ENCODE measurements at places on chromosomes 2 and 18.
A peak's percentile ranks its signal among the peaks of the same experiment; 100 is the strongest.

DNA sequence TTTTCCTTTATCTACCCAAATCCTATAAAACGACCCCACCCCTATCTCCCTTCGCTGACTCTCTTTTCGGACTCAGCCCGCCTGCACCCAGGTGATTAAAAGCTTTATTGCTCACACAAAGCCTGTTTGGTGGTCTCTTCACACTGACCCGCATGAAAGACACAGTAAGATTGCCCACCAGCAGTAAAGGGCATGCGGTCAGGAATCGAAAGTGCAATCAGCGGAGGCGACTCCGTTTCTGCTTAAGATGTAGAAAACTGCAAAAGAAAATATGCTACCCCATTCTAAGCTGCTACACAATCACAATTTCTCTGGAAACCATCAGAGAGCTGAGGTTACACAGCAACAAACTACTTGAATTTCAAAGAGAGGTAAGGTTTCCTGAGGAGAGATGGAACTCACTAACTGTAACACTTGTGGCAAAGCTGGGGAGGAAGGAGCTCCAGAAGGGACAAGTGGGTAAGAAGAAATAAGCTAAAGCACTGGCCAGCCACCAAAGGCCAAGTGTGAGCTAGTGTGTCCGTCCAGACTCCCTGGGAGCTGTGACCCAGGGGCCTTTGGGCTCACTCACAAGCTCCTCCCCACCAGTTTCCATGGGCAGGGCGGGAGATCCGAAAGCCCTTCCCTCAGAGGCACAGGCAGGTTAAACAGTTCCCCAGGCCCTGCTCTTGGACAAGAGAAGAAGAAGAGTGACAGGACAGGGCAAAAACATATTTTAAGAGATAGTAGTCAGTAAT lies 72.8 kb upstream of the TGFA start:
- no peak for DNase-seq

GRCh38 chr2:32772638-32773447 lies 145.0 kb downstream of the TTC27 start:
- peak; percentile 48 for DNase-seq

DNA sequence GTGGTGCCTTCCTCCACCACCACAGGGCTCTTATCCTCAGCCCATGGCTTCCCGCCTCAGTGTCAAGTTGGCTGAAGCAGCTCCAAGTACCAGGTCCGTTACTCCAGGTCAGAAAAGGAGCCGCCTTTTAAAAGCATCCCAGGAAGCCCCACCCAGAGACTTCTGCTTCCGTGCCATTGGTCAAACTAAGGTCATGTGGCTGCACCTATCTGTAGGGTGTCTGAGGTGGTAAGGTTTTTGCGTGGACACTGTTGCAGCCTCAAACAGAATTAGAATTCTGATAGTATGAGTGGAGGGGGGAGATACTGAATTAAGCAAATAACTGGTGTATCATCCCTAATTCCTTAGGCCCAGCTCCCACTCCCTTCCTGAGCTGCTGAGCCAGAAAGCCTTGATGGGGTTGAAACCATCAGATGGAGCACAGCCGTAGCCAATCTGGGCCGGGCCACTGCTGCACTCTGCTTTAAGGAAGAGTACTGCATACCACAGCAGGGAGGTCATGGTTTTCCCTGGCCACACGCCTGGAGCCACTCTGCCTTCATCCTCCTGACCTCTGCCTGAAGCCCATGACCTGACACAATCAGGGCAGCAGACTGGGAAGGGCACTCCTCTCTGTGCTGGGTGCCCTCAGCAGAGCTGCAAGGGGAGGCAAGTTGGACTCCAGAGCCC lies 8.4 kb downstream of the TMEM247 start:
- no peak for DNase-seq

DNA sequence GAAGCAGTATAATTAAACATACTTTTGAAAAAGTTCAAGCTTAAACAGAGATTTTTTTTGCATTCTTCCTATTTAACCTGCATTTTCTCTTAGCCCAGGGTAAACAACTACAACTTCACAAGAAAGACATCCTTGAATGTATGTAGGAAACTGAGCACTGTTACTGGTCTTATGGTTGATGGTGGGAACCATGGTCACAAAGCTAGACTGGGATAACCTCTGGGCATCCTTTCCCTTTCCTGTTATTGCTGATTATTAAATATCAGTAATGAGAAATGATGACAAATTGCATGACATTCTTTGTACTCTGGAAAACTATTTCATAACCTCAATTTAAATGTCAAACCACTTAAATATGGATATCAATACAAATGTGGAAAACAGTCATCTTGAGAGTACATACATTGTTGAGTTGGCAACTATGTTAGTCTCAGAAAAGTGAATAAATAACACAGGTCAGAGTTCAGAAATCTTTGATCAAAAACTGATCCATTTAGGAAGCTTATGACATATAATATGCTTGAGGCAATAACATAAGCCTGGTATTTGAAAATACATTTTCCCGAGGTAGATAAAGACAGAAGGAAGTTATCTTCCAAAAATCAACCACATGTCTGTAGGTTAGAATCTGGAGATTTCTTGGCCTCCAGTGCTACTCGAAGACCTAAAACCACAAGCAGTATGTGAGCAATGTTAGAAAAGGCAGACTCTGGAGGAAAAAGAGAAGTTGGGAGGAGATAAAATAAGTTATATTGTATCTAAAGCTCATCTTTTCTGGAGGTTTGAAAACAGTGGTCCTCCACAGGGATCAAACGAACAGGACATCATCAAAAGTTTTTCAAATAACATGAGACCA lies 65.2 kb upstream of the ST8SIA5 start:
- DNase-seq = no peak

DNA sequence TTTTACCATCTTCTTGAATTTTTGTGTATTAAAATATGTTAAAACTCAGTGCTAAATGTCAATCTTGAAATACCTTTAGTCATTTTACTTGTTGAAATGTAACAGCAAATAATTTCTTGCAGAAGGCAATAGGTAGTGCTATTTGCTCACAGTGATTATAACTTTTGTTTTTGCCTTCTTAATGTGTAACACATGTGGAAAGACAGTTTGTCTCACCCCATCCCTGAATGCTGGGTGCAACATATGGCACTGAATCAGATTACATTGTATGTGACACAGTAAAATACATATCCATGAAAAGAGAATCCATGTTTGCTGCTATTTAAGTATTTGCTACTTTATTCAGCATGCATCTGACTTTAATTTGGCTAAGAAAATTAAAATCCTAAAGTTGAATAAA lies 35.3 kb downstream of the FRZB start:
- DNase-seq = no peak

DNA sequence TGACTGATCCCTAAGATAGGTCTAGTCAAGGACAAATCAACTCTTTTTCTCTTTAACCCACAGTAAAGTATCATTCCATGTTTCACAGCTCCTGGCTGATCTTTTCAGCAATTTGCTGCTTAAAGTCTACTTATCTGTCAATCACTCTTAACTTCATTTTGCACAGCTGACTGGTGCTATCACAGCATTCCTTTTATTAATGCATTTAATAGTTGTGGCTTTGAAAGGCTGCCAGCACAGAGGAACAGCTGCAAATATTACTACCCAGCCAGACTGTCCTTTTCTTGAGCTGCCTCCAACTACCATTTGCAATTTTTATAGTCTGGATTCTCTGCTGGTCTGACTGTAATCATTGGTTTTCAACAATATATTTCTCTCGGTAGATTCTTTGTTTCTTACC lies 303.5 kb downstream of the STK39 start:
- DNase-seq = no peak
